Osteocyte (in vitro differentiated cells): ENCODE measurements at places on chromosomes 4 and X. TPM values are rescaled to one million over a fixed set of nuclear protein-coding genes. Genes with fewer than 3 reads are reported as not detected.

DNA sequence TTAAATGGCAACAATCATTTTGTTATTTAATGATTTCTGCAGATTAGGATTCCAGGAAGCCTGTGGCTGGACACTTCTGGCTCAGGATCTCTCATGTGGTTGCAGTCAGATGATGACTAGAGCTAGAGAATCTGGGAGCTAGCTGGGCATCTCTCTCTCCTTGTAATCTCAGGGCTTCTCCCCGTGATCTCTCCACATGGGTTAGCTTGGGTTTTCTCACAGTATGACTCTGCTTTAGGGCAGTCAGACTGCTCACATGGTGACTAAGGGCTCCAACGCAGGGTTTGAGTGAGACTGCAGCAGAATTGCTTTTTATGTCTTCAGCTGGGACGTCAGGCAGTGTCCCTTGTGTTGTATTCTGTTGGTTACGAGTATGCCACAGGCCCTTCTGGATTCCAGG lies 361.4 kb downstream of the CBLL2 start:
- DNase-seq: no peak

The NDNF gene
- total RNA-seq: 0.24 TPM in 1 of 2 replicates, not detected in the other

GRCh38 chr4:77827343-77827742 lies 8.2 kb upstream of the CNOT6L start:
- no peak for DNase-seq

The PGRMC2 gene
- 79.2 and 88.9 TPM in 2 replicates for total RNA-seq

DNA sequence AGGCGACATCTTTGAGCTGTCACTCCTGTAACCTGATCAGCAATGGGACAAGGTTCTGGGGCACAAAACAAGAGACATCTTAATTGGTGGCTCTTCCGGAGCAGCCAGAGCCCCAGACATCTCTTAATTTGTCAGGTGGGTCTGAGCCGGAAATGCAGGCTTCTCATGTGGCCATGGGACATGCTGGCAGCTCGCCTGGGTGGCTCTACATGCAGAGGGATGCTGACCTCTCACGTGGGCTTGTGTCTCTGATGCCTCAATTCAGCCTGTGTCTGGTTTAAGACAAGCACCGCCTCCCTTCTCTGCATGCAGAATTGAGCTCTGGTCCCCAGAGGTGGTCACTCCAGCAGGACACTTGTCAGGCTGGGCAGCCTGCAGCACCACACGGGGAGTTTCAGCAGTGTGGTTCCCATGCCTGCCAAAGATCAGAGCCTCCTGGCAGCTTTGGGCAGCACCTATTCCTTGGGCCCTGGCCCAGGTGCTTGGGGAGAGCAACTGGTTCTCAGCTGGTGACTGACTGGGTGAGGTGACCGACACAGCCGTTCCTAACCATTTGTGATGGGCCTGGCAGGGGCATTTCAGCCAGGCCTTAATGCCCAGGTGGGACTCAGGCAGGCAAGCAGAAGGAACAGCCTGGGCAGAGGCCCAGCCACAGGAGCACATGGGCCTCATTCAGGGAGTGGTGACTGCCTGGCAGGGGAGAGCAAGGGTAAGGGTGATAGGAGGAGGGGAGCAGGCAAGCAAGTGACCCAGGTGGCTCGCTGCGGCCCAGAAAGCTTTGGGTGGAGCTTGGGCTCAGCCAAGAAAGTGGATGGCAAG lies 53.4 kb downstream of the HMX1 start:
- peak; percentile 77 for DNase-seq

GRCh38 chrX:108217876-108218275 lies 126.3 kb downstream of the ATG4A start:
- DNase-seq: no peak

DNA sequence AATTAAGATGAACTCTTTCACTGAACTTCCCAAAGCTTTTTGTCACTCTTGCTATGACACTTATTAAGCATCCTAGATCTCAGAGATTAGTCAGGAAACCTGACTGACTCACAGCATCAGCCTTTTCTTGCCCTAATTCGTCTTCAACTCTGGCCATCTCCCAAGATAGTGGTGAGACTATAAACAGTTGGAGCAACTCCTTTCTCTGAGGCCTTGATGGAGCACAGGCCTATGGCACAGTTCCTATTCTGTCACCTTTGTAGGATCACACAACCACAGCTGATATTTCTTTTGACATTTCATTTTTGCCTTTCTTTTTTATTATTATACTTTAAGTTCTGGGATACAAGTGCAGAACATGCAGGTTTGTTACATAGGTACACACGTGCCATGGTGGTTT lies 217.6 kb downstream of the PRR32 start:
- DNase-seq: no peak

The ZAR1 gene
- not detected in 2 replicates for total RNA-seq

The CLGN gene
- total RNA-seq: not detected in 2 replicates

GRCh38 chr4:154406018-154406795 lies 85.4 kb downstream of the DCHS2 start:
- DNase-seq: no peak

The RPS6KA6 gene
- total RNA-seq: 2.2 and 2.3 TPM in 2 replicates

GRCh38 chr4:137471461-137471860 lies 60.8 kb downstream of the PCDH18 start:
- DNase-seq: no peak

The DOK7 gene
- not detected in 2 replicates for total RNA-seq

The STAG2 gene
- 72.7 and 73.4 TPM in 2 replicates for total RNA-seq

The POLN gene
- 3.8 and 4.2 TPM in 2 replicates for total RNA-seq

GRCh38 chrX:1196436-1196835 lies 16.0 kb downstream of the CRLF2 start:
- peak; percentile 40 for DNase-seq

DNA sequence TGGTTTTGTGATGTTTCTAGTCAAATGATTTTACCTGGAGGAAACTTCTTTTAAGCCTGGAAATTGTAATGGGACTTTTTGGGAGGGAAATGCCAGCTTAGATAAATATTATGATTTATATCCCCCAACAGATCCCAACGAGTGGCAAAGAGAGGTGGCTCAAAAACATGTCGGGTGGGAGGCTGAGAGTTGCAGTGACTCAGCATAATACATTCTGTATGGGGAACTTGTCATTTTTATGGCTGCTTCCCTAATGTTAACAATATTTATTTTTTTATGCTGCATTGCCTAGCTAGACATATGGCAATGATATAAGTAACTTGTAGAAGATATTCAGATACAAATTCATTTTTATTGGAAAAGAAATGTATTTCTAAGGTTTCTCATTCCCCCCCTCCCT lies 219.0 kb downstream of the ARHGAP10 start:
- no peak for DNase-seq

- no peak for DNase-seq
Observed at GRCh38 chr4:173685165-173685830, 155.3 kb upstream of the HAND2 start.

DNA sequence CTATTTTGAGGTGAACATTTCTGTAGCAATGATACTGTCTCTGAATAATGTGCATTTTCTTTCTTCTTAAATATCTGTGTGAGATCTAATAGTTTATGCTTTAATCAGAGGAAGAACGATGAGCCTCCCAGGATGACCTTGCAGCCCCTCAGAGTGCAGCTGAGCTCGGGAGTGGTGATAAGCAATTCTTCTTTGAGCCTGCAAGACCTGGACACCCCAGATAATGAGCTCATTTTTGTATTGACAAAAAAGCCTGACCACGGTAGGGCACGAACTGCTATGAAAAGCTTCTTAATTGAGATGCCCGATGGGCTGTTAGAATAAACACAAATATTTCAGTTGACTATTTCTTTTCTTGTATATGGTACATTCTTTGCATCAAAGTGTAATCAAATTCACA lies 105.0 kb upstream of the ANXA3 start:
- no peak for DNase-seq

The ZCCHC13 gene
- total RNA-seq: not detected in 2 replicates

DNA sequence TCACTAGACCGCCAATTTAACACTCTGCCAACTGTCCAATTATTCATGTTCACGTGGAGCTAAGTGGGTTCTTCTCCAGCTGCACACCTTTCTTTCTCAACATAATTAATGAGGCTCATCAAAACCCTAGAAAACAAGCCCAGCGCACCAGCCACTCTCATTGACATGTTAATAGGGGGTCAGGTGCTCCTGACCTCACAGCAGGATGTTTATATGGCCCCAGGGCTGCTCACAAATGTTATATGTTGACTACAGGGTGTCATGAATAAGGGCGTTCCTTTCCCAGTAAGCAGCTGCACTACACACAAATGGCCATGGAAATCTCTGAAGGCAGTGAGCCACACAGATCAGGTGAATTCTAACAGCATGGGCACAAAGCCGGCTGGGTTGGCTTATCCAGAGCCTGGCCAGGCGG lies 209.8 kb downstream of the MGST2 start:
- DNase-seq: no peak

GRCh38 chr4:31947101-31947500 lies 1226.9 kb downstream of the PCDH7 start:
- DNase-seq: no peak

The MAGEH1 gene
- 9.1 and 10.0 TPM in 2 replicates for total RNA-seq

The CLIC2 gene
- total RNA-seq: 0.44 and 0.99 TPM in 2 replicates

The ZCCHC18 gene
- total RNA-seq: 5.2 and 6.4 TPM in 2 replicates

GRCh38 chr4:8010618-8011017 lies 71.0 kb upstream of the AFAP1 start:
- peak; percentile 90 for DNase-seq
